ENCODE measurements at places on chromosomes 3 and 15. TPM values are rescaled to one million over a fixed set of nuclear protein-coding genes. Genes with fewer than 3 reads are reported as not detected.

Gene IL12A
- 12.2 TPM for total RNA-seq

Gene XCR1
- total RNA-seq: 0.19 TPM

Gene SPTSSB
- 2.4 TPM for total RNA-seq

Gene CADPS
- not detected for total RNA-seq

Gene CELF6
- not detected for total RNA-seq

Gene CFAP161
- total RNA-seq: 0.38 TPM

Gene ZNF774
- 9.3 TPM for total RNA-seq
